GM04504 (cell line): ENCODE measurements at places on chromosomes 2 and 18.

DNA sequence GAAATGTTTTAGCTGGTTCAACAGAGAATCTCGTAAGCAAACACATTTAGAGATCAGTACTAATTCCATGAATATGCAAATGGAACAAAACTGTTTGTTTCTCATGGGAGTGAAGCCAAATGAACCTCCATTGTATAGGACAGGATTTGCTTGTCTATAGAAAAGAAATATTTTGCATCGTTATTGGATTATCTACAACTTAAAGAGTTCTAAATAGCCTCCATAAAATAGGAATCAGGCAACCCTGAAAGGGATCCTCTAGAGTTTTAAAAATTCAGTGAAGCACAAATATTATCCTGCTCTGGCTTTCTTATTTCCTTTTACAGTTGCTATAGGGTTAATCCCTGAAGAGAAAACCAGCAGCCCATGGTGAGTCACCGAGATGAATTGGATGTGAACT is 378.4 kb upstream of the NRXN1 start:
- DNase-seq: no peak

DNA sequence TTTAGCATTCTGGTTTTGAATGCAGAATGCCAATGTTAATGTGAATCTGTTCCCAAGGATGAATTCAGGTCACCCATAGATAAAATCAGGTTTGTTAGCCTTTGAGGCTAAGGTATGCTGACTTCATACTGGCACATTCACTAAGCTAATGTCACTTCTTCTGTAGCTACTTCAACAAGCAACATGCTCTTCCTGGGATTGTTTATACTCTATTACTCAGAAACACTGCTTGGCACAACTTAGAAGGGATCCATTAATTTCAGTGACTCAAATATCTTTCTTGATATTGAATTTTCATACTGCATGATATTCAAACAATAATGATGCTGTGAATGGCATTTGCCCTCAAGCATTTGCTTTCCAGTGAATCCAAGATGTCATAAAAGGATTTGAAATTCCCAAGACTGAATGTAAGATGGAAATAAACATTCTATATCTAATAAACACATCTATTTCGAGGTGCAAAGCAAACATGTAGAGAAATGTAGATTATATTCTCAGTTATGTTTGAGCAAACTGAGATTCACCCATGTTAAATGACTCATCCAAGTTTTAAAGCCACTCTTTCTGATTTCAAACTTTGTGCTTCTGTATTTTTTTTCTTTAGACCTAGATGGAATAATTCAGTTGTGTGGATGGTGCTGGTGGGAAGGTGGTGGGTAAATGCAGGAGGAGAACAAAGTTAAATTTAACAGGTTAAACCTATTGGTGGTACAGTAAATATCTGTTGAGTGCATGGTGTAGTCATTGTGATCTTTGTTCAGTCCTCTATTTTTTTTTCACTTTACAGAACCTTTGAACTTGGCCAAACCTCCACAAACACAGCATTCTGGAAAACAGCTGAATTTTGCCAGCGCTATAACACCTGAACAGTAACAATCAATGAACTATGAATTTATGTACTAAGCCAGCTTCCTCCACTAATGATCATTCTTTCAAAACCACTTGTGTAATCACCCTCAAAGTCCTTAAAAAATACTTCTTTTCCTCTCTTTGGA is 162.1 kb upstream of the XIRP2 start:
- DNase-seq: no peak

DNA sequence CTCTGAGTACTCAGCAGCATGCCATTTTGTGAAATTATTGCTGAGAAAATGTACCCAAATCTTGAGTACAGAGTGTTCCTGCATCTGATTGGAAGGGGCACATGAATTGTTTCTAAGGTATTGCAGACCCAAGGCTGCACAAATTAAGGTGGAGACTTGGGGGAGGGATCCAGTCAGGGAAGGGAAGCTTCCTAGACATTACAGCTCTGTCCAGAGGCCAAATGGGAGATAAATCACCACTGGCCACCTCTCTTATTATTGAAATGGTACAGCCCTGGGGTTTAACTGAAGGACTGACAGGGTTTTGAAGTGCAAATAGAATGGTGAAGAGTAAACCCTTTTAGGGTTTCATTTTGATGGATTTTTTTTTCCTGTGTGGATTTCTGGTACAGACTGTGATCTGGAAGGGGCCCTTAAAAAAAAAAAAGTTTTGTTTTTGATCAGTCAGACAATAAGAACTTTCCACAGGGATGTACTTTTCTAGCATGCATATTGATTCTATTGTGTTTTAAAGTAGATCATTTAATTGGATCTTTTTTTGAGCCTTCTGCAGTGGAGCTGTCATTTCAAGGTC is 119.4 kb downstream of the GREB1L start:
- no peak for DNase-seq

GRCh38 chr2:40169856-40170255 is 282.0 kb downstream of the SLC8A1 start:
- DNase-seq: no peak
